ENCODE measurements at places on chromosomes 1 and 21. TPM values are rescaled to one million over a fixed set of nuclear protein-coding genes. Genes with fewer than 3 reads are reported as not detected.
A peak's percentile ranks its signal among the peaks of the same experiment; 100 is the strongest.

Gene CAMSAP2
- 53.0 TPM for total RNA-seq

GRCh38 chr1:209328196-209328595, 255.3 kb upstream of the CAMK1G start:
- no peak for DNase-seq

DNA sequence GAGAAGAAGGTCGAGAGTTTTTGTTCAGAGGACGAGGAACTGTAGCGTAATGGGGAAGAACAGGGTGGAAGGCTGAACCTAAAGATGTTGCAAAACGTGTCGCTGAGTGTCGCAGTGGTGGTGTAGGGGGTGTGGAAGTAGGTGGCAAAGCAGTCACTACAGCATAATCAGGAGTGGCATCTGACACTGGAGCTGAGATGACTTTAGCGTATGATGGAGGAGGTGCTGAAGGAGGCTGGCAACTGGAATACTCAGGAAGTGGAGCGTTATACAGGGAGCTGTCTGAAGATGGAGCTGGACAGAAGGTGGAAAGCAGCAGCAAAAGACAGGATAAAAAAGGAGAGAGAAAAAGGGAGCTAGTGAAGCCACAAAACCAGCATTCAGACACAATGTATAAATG, 89.9 kb upstream of the LBR start:
- no peak for DNase-seq

GRCh38 chr1:206081856-206082255, 28.9 kb downstream of the RHEX start:
- no peak for DNase-seq

DNA sequence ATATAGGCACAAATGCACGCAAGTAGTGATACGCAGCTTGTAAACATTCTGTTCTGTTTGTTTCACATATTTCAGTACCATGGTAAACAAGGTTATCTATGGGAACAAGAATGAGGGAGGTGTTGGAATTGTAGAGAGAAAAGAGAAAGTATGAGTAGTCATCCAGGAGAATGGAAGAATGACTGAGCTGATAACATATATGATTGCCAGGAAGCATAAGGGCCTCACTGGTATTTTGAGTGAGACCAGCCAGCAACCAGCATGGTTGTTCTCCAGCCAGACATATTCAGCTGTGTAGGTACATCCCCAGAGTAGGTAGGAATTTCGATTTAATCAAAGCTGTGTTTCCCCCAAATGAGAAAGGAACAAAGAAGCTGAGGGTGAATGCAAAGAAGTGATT, 58.9 kb upstream of the ARTN start:
- DNase-seq, result no peak

Gene KCNK1
- 0.17 TPM for total RNA-seq

Gene SPRR2D
- total RNA-seq, result not detected

Gene ATAD3C
- total RNA-seq, result 0.47 TPM

DNA sequence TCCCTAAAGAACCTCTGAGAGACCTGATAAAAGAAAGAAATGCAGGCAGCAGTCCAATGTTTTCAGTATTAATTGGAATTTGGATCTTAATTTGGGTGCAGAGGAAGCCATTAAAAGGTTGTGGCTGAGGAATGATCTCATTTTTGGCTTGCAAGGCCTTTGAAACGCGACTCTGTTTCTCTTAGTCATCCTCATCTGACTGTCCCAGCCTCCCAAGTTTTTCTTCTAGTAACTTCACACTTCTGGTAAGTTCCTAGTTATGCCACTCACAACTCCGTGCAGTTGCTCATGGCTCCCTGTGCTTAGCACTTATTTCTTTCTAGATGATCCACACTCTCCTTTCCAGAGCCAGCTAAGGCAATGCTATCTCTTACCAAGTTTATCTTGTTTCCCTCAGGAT, 147.4 kb upstream of the USP24 start:
- no peak for DNase-seq

DNA sequence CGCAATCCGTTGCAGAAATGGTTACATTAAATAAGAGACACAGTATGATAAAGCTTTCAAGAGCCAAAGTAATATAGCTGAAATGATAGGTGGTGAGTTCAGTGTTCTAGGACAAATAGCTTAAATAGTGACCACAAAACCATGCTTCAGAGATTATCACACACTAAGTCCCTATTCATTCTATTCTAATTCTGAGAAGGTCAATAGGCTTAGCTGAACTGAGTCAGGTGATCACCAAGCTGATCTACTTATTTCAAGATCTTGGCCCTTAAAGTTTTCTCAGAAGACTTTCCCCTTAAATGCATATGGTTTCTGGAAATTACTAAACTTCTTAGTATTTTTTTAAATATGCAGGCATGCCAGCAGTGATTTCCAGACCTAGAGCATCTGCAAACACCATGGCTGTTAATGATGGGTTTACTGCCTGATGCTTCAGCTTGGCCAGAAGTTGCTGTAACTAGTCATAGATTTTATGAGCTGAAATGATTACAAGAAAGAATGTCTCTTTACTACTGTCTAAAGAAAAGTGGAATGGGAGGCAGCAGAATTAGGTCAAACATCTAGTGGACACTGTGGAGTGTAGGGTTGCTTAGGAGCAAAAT, 242.9 kb downstream of the ST6GALNAC3 start:
- DNase-seq, result no peak

- DNase-seq, result no peak
These were observed 537.9 kb upstream of the NR5A2 start for GRCh38 chr1:199489594-199489993.

Gene SPRR1B
- total RNA-seq, result not detected

DNA sequence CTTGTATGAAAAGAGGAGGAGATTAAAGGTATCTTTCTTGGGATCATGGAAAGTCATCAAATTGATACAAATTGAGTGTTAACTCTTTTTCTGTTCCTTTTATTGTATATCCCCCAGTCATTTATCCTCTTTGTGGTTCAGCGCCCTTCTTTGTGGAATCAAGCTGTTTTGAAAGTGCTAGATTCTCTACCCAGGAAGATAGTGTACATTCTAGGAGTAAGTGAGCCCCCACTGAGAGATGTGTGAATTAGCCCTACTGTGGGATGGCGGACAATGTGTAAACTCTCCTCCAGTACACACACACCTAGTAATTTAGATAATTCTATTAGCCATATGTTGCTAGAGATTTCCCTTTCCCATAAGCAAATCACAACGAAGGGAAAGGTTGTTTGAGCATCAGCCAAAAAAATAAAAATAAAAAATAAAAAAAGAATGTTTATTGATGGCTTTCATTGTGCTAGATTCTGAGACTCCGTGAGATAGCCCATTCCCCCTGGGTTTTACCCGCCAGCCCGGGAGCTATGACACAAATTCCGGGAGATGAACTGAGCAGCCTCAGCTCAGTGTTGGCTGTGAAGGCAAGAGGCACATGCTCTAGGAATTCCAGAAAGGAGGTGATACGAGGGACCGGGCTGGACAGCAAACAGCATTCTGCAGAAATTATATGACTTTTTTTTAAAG, 378.4 kb upstream of the RUNX1 start:
- peak; percentile 44 for DNase-seq

DNA sequence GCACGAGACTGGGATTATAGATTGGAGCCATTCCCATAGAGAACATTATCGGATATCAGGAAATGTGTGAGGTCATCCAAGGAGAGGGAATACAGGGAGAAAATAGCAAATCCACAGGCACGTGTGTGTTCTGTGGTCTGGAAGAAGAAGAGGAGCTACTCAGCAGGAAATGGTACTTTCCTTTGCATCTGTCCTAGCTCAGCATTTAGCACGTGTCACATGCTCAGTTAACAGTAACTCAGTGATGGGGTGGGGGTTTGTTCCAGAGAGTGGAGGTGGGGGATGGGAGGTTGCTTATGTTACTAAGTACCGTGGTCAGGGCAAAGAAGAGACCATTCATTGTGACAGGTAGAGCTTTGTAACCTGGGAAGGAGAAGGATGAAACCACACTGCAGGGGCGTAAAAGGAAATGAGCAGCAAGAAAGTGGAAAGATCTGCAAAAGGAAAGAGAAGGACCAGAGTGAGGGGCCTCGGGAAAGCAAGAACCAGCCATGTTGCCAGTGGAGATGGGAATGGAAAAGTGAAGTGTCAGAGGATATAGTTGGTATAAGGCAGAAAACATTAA, 100.4 kb downstream of the ATP5PO start:
- DNase-seq, result no peak

- DNase-seq, result no peak
These were observed 15.8 kb upstream of the SH2D2A start for GRCh38 chr1:156832434-156832833.

GRCh38 chr1:39326836-39327235, 122.3 kb downstream of the MACF1 start:
- no peak for DNase-seq

Gene C2CD4D
- total RNA-seq, result 0.47 TPM

DNA sequence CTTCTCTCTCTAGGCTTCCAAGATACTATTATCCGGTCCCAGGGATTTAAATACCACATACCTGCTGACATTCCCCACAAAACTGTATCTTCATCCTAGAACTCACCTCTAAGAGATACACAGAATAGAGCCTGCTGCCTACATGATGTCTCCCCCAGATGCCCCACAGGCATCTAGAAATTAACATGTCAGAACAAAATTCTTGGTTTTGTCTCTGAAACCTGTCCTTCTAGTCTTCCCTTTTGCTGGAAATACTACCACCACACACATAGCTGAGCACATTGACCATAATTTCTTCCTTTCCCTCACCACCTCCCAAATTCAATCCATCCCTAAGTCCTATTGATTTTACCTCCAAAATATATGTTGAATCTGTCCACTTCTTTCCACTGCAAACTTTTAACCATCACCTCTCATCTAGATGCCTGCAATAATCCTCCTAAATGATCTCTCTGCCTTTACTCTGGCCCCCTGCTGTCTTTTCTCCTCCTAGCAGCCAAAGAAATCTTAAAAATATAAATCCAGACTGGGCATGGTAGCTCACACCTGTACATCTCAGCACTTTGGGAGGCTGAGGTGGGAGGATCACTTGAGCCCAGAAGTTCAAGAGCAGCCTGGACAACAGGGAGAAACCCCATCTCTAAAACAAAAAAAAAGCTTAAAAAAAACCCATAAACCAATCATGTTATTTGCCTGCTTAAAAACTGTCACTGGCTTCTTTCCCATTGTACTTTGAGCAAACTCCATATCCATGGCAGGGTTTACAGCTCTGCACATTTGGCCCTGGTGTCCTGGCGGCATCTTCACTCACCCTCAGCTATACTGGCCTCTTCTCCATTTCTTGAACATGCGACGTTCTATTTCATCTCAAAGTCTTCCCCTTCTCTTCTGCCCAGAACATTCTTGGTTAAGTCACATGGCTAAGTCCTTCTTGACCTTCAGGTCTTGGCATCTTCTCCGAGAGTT, 6.2 kb upstream of the FAM76A start:
- no peak for DNase-seq

Gene S100A16
- total RNA-seq, result 23.3 TPM

- DNase-seq, result no peak
These were observed 107.2 kb downstream of the LAMC2 start for GRCh38 chr1:183293241-183293640.

DNA sequence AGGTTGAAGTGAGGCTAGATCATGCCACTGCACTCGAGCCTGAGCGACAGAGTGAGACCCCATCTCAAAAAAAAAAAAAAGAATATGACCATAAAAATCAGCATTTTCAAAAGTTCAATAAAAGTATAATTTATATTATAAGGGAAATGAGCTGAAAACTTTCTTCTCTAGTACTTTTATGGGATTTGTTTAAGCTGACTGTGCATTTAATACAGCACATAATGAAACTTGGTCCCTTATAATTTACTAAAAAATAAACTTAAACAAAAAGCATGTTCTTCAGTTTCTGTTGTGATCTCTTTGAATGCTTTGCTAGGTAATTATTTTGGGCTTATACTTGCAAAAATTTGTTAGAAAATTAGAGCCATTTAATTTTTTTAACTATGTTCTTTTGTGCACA, 77.8 kb downstream of the NCAM2 start:
- DNase-seq, result no peak

Gene AMY1A
- total RNA-seq, result not detected

Measured in psoas muscle (tissue), 8 donors.